ENCODE measurements at places on chromosomes 5 and 9.

- no peak for DNase-seq
Observed at GRCh38 chr5:89133975-89134374, 251.0 kb upstream of the MEF2C start.

- no peak for DNase-seq
Observed at GRCh38 chr5:139243425-139243970, 45.3 kb upstream of the SIL1 start.

- no peak for DNase-seq
Observed at GRCh38 chr5:150431574-150431973, 18.0 kb downstream of the RPS14 start.

GRCh38 chr5:126509339-126509738 lies 85.7 kb downstream of the ALDH7A1 start:
- no peak for DNase-seq

GRCh38 chr9:111483439-111483857 lies 735 bp downstream of the ECPAS start:
- DNase-seq, result no peak

DNA sequence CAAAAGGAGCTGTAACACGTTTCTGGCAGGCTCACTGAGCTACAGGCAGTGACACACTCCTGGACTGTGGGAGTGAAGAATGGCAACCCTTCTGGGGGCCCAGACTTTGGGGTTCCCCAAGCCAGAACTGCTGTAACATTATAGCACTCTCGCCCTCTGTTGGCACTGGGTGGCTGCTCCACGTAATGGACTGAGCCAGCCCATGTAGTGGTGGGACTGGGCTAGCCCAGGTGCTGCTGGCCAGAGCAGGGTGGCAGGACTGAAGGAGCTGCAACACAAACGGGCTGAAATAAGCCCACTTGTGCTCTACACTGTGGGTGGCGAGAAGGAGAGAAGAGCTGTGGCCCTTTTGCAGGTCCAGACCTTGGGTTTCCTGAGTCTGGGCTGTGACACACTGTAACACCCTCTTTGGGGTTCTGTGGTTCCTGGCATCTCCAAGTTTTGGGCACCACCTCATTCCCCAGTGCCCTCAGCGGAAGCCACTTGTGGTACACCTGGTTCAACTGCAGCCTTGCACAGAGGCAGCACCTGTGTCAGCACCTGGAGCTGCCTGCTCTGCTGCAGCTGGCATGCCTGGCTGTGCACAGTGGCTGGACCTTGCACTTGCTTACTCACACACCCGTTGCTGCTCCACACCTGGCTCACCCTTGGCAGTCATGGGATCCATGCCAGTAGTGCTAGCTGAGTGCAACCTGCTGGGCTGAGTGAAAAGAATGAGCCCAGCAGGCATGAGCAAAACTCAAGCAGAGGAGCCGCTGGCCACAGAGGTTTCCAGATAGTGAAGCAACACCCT lies 95.0 kb upstream of the PRR16 start:
- DNase-seq, result peak; percentile 19

GRCh38 chr5:98929710-98930298 lies 997 bp upstream of the CHD1 start:
- no peak for DNase-seq

- DNase-seq, result no peak
Observed at GRCh38 chr9:117335837-117336433, 78.9 kb downstream of the ASTN2 start.

DNA sequence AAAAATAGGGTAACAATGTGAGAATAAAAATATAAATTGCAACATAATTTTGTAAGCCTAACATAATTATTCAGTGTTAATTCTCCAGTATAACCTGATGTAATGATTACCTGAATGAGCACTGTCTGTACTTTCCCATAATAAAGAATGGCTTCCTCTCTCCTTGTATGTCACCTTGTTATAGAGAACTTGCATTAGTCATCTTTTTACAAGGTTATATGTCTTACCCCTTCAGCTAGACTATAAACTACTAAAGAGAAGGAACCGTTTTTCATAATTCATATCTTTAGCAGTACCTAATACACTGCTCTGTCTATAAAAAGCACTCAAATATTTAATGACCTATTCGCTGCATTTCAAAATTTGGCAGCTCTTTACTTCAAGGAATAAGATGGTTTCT lies 19.8 kb downstream of the STRBP start:
- no peak for DNase-seq

GRCh38 chr5:97065475-97065874 lies 76.9 kb downstream of the LIX1 start:
- no peak for DNase-seq

- DNase-seq, result no peak
Observed at GRCh38 chr9:82196622-82197441, 208.3 kb downstream of the SPATA31D1 start.

GRCh38 chr9:86580688-86581087 lies 226.5 kb upstream of the TUT7 start:
- DNase-seq, result no peak

DNA sequence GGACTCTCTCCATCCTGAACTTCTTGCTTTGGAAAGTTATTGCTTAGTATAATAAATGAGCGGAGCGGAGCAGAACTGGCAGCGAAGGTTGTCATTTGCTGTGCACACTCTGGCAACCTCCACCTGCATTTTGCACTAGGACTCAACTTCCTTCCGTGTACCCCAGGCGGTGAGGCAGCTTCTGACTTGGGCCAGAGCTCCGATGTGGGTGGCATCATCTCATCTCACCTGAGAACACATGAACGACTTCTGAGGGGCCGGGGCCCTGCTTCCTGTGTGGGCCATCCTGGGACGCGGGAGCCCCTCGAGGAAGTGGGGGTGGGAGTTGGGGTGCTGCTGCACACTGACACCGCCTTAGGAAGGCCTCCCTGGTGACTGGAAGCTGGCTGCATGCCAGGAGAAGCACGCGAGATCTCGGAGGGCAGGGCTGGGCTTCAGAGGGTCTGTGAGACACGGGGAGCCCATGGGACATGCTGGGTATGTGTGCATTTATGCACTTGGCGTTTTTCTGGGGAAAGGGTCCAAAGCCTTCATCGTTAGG lies 56.5 kb upstream of the COL5A1 start:
- no peak for DNase-seq

DNA sequence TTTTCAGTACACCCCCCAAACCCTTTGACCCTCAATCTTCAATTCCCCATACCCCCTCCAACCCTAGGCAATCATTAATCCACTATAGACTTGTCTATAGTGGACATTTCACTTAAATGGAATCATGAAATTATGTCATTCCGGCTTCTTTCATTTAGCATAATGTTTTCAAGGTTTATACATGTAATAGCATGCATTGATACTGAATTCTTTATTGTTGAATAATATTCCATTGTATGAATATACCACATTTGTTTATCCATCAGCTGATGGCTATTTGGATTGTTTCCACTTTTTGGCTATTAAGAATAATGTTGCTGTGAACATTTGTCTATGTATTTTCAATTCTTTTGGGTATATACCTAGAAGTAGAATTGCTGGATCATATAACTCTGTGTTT lies 238.8 kb downstream of the PDE4D start:
- no peak for DNase-seq

- DNase-seq, result peak; percentile 63
Observed at GRCh38 chr5:176687881-176688280, 40.6 kb downstream of the TSPAN17 start.

GRCh38 chr9:97592126-97592525 lies 41.0 kb downstream of the TSTD2 start:
- DNase-seq, result no peak

DNA sequence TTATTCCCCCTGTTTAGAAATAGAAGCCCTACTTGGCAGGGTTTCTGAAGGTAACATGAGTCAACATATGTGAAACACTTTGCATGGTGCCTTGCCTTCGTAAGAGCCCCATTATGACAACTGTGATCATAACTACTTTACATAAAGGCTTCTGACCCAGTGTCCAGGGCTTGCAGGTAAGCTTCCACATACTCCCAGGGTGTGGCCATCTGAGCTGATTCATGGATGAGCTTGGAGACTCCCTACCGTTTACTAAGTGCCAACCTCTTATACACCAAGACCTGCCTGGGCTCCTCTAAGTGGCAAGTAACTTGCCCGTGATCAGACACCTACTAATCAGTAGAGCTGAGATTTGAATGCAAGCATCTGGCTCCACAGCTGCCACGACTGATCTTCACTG lies 62.8 kb upstream of the C5orf58 start:
- DNase-seq, result no peak

- peak; percentile 16 for DNase-seq
Observed at GRCh38 chr5:87541033-87541432, 128.3 kb upstream of the CCNH start.

- DNase-seq, result no peak
Observed at GRCh38 chr9:37938121-37938891, 34.4 kb upstream of the SLC25A51 start.

- no peak for DNase-seq
Observed at GRCh38 chr5:172175263-172175719, 12.7 kb downstream of the STK10 start.

GRCh38 chr5:174970502-174970901 lies 246.1 kb downstream of the MSX2 start:
- DNase-seq, result no peak

GRCh38 chr5:776862-777711 lies 7.4 kb downstream of the ZDHHC11B start:
- no peak for DNase-seq

DNA sequence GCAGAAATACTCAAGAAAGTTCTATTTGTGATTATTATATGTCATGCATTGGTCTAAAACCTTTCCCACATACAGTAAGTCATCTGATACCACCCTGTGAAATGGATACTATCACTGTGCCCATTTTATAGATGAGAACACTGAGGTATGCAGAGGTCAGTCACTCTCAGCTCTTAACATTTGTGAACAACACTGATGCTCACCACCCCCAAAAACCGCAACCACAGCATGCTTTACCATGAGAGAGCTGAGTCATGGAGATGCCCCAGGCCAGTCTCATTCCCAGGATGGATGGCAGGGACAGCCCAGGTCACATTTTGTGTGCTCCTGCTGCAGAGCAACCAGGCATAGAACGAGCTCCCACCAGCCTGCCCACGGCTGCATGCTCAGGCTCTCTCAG lies 53.5 kb upstream of the IRX1 start:
- DNase-seq, result no peak

DNA sequence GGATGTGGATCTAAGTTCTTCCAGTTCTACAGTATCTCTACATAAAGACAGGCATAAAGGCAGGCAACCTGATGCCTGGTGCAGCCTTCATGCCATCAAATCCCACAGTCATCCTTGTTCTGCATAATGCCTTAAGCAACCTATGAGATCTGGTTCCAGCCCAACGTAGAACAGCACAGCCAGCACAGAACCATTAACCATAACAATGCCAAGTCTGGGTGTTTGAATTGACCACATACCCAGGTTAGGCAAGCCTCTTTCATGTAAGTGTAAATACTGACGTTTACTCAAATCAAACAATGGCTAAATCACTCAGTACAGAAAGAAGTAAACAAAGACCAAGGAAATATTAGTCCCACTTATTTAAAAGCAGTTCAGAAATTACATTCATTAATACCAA lies 195.0 kb downstream of the ADAMTSL1 start:
- DNase-seq, result peak; percentile 11

- DNase-seq, result no peak
Observed at GRCh38 chr5:96226941-96227552, 206.0 kb downstream of the PCSK1 start.

DNA sequence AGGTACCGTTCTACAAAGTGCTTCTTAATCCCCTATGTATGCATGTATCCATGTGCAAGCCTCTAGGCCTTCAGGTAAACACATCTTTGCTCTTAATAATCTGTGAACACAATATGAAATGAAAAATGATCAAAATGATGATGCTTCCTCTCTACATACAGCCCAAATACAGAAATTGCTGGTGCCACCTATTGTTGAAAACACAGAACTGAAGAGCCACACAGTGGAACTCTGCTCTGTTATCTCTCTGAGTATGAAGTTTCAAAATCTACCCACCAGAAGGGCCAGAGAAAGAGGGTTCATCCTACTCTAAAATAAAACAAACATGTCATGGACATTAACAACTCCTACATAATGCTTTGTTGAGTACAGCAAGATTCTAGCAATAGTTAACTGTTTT lies 71.3 kb downstream of the GLIS3 start:
- DNase-seq, result no peak
